GM12878 (cell line): ENCODE measurements at places on chromosomes 12 and 14. TPM values are rescaled to one million over a fixed set of nuclear protein-coding genes. Genes with fewer than 3 reads are reported as not detected.

Gene KRT79
- not detected in 2 replicates for total RNA-seq

Gene FGD6
- total RNA-seq: 11.6 and 15.5 TPM in 2 replicates

DNA sequence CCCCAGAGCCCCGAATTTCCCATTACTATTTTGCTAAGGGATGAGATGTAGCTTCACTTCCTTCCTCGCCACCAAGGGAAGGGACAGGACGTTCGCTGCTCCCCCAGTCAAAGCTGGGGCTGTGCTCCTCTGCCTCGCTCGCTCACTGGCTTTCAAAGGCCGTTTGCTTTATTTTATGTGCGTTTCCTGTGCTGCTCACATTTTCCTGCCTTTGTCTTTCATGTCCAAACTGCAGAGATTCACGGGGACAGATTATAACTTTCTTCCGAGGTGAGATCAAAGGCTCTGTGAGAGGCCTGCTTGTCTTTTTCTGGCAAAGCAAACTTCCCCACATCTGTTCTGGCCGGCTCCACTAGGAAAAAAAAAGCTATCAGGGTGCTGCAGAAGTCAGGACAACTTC, 76.0 kb upstream of the FZD10 start:
- no peak for DNase-seq

DNA sequence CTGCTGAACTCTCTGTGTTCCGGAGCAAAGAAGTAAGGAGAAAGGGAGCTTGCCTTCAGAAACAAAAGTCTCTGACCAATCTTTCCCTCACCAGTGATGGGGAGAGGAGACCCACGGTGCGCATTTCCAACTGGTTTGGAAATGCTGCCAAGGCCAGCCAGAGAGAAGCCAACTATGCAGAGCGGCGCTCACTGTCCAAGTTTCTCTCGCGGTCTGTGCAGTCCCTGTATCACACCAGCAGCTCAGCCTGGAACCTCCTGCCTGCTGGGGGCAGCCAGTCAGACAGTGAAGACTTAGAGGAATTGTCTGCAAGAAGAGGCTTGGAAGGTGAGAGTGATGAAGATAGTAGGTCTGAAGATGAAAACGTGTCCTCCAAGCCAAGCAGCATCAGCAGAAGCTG, 206.2 kb downstream of the NAV3 start:
- DNase-seq: no peak

GRCh38 chr12:109950625-109951024, 45.5 kb downstream of the GIT2 start:
- no peak for DNase-seq

GRCh38 chr14:75003250-75004027, 718 bp downstream of the EIF2B2 start:
- DNase-seq: no peak

GRCh38 chr12:112270673-112271072, 111.6 kb downstream of the HECTD4 start:
- DNase-seq: no peak

DNA sequence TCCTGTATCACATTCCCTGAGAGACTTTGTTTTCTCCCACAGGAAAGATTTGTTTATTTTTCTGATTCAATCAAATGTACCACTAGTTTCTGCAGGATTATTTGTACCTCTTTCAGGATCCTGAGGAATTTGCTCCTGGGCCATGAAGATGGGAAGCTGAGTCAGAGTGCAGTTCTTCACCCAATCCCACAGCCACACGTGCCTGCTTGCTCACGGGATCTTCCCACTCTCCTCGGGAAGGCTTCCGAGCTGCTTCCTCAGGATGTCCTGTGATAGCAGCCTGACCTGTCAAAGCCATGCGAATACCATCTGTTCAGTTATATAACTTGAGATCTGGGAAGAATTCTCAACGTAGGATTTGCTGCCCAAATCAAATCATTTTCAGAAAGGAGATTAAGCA, 41.8 kb upstream of the HIF1A start:
- DNase-seq: no peak

DNA sequence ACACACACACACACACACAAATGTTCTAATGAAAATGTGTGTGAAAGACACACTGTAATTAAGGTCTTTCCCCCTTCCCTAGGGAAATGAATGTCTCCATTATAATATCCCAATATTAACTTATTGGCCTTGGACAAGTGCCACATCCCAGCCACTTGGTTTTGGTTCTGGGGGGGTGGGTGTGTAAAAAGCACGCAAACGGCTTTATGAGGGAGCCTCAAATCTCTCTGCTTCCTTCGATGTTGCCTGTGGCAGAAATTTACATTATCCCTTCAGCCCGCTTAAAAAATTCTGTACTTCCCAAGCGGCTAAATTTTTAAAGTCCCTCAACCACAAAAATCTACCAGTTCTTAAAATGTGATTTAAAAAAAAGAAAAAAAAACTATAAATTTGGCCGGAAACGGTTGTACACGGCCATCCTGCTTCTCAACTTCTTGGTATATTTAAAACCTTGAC, 432 bp downstream of the C14orf93 start:
- no peak for DNase-seq

DNA sequence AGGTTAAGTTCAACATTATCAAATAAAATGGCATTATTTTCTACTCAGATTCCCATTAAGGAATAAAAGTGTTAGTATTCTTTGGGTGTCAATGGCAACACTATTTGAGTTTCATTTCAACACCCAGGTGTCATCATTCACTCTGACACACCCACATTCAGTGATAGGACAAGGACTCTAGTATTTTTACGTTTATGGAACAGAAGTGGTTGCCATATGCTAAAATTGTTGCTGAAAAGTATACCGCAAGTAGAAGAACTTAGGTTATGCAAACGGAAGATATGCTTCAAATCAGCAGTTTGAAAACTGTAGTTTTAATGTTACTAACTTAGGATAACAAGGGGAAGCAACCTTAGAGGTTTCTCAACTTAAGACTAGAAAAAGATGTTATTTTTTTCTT, 20.0 kb upstream of the SGPP1 start:
- no peak for DNase-seq
